Activated CD8-positive, alpha-beta memory T cell treated with anti-CD3 and anti-CD28 coated beads for 1 hour (primary cell): ENCODE measurements at places on chromosomes 4 and X.

DNA sequence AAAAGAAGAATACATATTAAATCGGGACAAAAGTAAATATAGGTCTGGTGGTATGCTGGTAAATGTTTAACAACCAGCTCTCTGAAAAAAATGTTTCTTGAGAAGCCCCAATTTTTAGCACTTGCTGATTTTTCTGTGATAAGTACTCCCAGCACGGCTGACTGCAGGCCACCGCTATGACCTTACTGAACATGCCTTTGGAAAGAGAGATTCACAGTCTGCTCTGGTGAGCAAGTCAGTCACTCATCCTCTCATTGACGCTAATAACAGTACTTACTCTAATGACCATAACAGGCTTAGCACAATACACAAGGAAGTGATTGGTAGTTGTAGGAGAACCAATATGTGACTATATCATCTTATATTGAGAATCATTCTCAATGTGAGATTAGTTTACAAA is 98.9 kb upstream of the BLTP1 start:
- no peak for DNase-seq

DNA sequence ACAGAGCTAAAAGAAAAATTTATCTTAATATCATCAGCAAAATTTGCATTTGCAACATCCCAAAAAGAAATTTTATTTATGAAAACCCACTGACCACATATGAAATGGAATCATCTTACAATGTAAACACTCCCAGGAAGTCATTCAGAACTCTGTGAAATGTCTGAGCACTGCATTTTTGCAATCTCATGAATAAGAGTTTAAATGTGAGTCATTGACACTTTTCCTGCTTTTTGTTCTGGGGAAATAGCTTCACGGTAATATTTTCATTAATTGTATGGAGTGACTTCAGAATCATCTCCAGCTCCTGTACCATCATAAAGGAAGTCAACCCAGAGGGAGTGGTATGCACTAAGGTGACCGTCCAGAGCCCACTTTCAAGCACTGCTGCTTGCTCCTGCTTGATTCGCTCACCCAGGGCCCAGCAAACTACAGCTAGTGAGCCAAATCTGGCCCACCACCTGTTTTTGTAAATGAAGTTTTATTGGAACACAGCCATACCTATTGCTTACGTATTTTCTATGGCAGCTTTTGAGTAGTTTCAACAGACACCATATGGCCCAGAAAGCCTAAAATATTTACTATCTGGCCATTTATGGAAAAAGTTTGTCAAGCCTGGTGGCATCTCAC is 17.2 kb downstream of the EDNRA start:
- no peak for DNase-seq

DNA sequence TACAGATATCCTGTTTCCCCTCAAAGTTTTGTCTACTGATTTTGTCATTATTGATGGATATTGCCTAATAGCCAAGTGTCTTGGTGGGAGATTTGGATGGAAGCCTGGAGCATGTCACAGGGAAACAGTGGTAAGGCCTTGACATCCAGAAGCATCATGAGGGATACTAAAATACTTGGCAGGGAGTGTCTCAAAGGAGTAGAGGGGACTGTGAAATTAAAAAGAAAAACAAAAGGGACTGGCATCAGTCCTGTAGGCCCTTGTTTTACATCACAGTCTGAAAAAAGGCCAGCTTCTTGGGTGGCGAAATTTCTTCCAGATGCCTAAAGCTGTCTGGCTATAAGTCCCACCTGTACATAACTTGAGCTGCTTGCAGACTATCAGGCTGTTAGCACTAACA is 83.8 kb downstream of the GUCY2F start:
- DNase-seq = no peak

DNA sequence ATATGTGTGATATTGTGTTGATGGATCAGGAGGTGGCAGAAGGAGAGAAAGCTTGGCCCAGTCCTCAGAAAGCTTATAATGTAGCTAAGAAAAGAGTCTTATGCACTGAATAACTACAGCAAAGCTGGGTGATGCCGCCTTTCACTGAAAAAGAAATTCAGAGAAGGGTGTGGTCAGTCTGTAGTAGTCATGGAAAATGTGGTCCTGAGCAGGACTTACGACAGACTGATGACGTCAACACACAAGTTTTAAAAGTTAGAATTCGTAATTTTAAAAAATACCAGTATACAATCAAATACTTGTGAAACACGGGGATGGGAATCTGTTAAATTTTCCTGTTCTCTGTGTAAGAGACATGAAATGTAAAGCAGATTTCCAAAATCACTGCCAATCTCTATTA is 87.0 kb upstream of the RAPGEF2 start:
- DNase-seq = no peak

DNA sequence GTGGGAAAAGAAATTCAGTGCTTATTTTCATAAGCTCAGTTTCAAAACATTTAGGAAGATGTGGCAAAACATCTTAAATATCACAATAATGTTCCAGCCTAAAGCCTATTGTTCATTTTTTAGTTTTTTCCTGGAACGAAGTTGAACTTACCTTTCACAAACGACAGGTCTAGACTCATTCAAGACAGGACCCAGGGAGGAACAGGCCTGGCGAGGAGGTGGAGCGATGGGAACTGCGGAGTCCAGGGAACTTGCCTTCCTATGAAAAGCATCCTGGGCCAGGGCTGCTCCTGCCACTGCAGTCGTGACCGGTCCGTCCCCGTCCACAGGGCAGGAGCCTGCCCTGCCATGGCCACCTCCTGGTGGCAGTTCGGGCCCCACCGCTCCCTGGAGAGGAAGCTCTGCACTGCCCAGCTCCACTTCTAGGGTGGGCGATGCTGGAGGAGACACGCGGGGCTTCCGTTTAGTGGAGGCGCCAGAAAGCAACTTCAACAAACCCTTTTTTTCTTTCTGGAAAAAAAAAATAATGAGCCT is 96.7 kb upstream of the CBR4 start:
- no peak for DNase-seq

DNA sequence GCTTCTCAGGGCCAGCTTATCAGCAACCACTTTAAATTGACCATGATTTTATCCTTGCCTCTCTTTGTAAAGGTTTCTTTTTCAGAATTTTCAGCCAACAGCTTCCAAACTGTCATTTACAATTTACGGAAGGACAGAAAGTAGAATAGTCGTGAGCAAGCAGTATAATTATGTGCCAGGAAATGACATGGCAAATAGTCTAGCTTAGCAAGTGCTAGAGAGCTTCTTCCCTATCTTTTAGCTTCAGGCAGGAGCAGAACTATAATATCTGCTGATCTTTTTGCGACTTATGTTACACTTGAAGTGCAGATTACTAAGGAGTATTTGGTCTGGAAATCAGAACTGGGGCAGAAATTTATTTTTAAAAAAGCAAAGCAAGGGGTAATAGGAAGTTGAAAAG is 123.0 kb upstream of the AP1S2 start:
- no peak for DNase-seq

- DNase-seq = no peak
Observed at GRCh38 chrX:112738347-112739033, 58.8 kb upstream of the LHFPL1 start.
